MG63 (cell line): ENCODE measurements at places on chromosomes 2 and 18. TPM values are rescaled to one million over a fixed set of nuclear protein-coding genes. Genes with fewer than 3 reads are reported as not detected.
A peak's percentile ranks its signal among the peaks of the same experiment; 100 is the strongest.

DNA sequence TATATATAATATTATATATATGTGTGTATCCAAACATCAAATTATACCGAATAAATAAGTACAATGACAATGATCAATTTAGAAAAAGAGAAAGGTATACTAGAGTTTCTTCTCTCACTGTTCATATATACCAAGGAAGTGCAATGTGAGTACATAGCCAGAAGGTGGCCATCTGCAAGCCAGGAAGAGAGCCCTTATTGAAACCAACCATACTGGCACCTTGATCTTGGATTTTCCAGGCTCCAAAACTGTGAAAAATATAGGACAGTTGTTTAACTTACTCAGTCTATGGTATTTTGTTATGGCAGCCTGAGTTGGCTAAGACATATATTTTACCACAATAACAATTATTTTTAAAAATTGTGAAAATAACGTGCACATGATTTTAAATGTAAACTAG is 1490.2 kb upstream of the SLC39A10 start:
- no peak for DNase-seq

DNA sequence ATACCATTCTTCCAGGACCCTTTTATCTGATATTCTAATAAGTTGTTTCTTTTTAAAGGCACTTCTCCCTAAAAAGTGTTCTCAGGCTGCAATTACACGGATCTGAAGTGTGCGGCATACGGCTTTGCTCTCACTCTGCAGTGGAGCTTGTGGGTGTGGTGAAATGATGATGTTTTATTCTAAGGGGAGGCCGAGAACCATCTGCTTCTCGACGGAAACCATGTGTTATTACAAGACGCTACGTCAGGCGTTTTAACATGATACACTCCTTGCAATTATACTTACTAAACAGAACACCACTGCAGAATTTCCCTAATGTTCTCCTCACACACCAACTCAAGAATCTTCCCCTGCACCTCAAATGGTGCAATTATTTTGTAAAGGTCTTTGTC is 34.9 kb upstream of the CTDP1 start:
- DNase-seq = no peak

- DNase-seq = no peak
Measured at GRCh38 chr2:233049194-233049761, 10.9 kb upstream of the INPP5D start.

GRCh38 chr2:205776139-205776538 is 93.8 kb downstream of the NRP2 start:
- DNase-seq = peak; percentile 42

- no peak for DNase-seq
Measured at GRCh38 chr18:12532661-12533060, 124.9 kb downstream of the PRELID3A start.

DNA sequence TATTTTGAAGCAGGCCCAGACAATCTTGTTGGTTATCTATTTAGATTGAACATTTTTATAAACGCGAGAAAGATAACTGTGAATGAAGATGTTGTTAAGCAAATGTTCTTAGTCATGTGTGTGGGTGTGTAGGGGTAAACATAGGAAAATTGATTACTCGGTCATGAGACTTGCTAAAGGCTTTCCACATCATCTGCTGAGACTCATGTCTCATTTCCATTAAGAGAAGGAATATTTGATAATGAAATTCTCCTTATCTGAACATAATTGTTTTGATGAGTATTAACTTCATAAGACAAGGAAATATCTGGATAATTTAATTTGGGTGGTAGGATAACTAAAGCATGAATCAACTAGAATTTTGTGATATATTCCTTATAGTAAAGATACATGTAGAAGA is 19.7 kb downstream of the CCDC102B start:
- no peak for DNase-seq

DNA sequence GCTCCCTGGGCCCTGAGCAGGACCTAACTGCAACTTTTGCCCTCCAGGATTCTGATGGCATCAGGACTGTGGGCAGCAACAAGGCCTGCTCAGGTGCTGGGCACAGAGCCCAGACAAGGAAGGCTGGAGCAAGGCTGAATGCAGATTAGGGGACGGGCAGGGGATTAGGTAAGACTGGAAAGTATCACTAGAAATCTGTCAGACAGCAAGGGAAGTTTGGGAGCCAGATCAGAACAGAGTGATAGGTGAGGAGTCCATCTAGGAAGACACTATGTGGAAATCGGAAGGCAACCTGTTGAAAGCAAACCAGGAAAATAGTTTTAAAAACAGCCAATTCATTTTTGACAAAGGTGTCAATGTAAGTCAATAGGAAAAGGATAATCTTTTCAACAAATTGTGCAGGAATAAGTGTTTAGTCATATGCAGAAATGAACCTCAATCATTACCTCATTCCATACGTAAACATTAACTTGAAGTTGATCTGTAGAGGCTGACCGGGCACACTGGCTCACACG is 56.4 kb upstream of the STPG4 start:
- no peak for DNase-seq

- peak; percentile 78 for DNase-seq
Measured at GRCh38 chr2:75587954-75588587, 27.3 kb upstream of the EVA1A start.

DNA sequence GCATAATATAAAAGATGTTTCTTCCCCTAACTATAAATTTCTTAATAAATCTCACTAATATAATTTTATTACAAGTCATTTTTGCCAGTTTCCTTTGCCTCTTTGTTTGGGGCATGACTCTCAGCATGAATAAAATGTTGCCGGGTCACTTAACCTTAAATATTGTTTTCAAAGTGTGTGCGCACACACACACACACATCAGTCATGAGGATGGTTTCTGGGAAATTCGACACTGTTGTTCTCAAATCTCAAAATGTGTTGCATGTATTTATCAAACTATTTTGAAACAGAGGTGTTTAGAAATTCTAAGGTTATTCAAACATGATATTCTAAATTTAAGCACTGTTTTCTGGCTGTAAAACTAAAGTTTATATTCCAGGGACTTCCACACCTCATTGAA is 31.5 kb downstream of the FAP start:
- no peak for DNase-seq

DNA sequence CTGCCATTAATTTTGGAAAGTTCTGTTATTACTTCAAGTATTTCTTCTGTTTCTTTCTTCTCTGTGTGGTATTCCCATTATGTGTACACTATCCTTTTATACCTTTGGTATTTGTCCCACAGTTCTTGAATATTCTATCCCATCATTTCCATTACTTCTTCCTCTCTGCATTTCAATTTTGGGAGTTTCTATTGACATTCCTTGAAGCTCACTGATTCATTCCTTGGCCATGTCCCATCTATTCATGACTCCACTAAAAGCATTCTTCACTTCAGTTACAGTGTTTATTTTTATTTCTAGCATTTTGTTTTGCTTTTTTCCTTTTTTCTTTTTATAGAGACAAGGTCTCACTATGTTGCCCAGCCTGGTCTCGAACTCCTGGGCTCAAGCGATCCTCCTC is 30.3 kb downstream of the PROC start:
- DNase-seq = no peak

GRCh38 chr18:3120356-3120755 is 99.4 kb downstream of the MYOM1 start:
- DNase-seq = no peak

- no peak for DNase-seq
Measured at GRCh38 chr18:48263914-48264902, 145.0 kb downstream of the ZBTB7C start.

DNA sequence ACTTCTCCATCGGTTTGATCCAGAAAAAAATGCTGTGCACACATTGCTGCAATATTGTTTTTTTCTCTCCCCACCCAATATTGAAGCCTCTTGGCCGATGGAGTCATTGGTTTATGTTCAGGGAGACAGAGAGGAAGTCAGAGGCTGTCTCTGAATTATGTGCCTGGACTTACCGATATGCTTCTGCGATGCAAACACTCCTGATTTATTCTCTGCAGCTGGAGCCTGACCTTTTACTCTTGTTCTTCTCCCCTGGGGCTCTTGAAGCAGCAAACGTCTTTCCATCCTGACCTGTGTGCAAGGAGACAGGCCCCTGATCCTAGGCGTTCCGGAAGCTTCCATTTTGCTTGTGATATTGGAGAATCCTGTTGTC is 99.6 kb downstream of the PTGR3 start:
- DNase-seq = no peak

SLC30A3 gene
- total RNA-seq = not detected in 2 replicates

BOLL gene
- not detected in 2 replicates for total RNA-seq

LRRC30 gene
- total RNA-seq = not detected in 2 replicates

SCG2 gene
- 0.26 and 0.39 TPM in 2 replicates for total RNA-seq

COL6A3 gene
- 465 and 564 TPM in 2 replicates for total RNA-seq

PAX8 gene
- 0.46 and 0.69 TPM in 2 replicates for total RNA-seq

MALL gene
- not detected in 2 replicates for total RNA-seq

ARMC9 gene
- 15.2 and 51.5 TPM in 2 replicates for total RNA-seq

RAB17 gene
- not detected in 2 replicates for total RNA-seq

SERPINB12 gene
- total RNA-seq = not detected in 2 replicates

HS1BP3 gene
- 10.9 and 28.0 TPM in 2 replicates for total RNA-seq

MARCO gene
- not detected in 2 replicates for total RNA-seq
